ENCODE measurements at places on chromosomes 13 and 19. TPM values are rescaled to one million over a fixed set of nuclear protein-coding genes. Genes with fewer than 3 reads are reported as not detected.

Gene ZNF208
- 9.7 TPM for total RNA-seq

Gene SMIM44
- total RNA-seq: not detected

Gene KIR2DL4
- not detected for total RNA-seq

Gene HPN
- total RNA-seq: not detected

GRCh38 chr13:75174481-75174880 is 307.5 kb downstream of the TBC1D4 start:
- H3K4me3 ChIP-seq: no peak overlapping the region
- H3K36me3 ChIP-seq: no peaks in the 10 kb centered on the region
- no peak overlapping the region for H3K27ac ChIP-seq
- H3K27me3 ChIP-seq: no peaks in the 10 kb centered on the region
- H3K4me1 ChIP-seq: no peaks in the 10 kb centered on the region

GRCh38 chr13:38784036-38784880 is 97.4 kb downstream of the FREM2 start:
- DNase-seq: no peak
- no peak overlapping the region for H3K27ac ChIP-seq
- no peaks in the 10 kb centered on the region for H3K4me1 ChIP-seq
- no peak overlapping the region for H3K4me3 ChIP-seq

DNA sequence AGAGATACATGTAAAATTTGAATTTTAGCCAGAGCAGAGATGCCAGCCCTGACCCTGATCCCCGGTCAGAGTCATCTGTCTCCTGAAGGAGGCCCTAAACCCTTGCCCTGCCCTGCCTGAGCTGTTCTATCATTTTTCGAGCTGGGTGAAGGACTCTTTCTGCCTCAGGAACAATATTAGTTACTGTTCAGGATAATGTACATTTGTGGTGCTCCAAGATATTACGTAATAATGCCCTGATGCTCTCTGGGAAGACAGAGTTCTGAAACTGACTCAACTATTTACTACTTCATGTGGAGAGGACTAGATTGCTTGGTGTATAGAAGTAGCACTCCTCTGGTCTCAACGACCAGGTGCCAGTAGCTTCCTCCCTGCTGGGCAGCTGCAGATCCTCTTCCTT is 37.9 kb upstream of the UBL3 start:
- DNase-seq: no peak
- no peaks in the 10 kb centered on the region for H3K36me3 ChIP-seq
- no peak overlapping the region for H3K4me3 ChIP-seq
- no peaks in the 10 kb centered on the region for H3K27me3 ChIP-seq

DNA sequence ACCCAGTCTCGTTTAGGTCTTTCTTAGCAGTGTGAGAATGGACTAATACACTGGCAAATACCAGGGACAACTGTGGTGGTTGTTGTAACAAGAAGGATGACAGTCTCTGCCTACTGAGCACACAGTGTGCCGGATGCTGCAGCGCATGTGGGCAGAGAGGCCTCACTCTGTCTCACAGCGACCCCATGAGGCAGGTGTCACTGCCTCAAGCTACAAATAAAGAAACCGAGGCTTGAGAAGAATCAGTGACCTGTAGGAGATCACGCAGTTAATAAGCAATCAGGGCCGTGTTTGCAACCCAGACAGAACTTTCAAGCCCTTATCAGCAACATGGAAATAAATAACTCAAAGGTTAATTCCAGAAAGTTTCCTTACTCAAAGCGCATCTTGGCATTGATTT is 40.5 kb upstream of the GAS6 start:
- no peaks in the 10 kb centered on the region for H3K36me3 ChIP-seq
- no peak for DNase-seq
- peaks cover 4% of the 10 kb centered on the region for H3K27me3 ChIP-seq
- no peak overlapping the region for H3K4me3 ChIP-seq
- no peak overlapping the region for H3K27ac ChIP-seq

All from CD4-positive, alpha-beta memory T cell (primary cell).